ENCODE measurements at places on chromosomes 16 and 17. TPM values are rescaled to one million over a fixed set of nuclear protein-coding genes. Genes with fewer than 3 reads are reported as not detected.
A peak's percentile ranks its signal among the peaks of the same experiment; 100 is the strongest.

Gene HIC1
- 98.9 TPM for total RNA-seq

Gene KCNG4
- not detected for total RNA-seq

GRCh38 chr16:85036236-85037049 is 8.8 kb downstream of the KIAA0513 start:
- no peaks in the 10 kb centered on the region for H3K36me3 ChIP-seq
- H3K27me3 ChIP-seq, result no peaks in the 10 kb centered on the region
- DNase-seq, result no peak
- no peak overlapping the region for H3K4me3 ChIP-seq
- H3K4me1 ChIP-seq, result peaks cover 11% of the 10 kb centered on the region
- H3K27ac ChIP-seq, result no peak overlapping the region

- H3K27ac ChIP-seq, result no peak overlapping the region
- no peak overlapping the region for H3K4me3 ChIP-seq
- no peaks in the 10 kb centered on the region for H3K36me3 ChIP-seq
- DNase-seq, result no peak
- peaks cover 57% of the 10 kb centered on the region for H3K27me3 ChIP-seq
These were observed 29.6 kb downstream of the MRM1 start for GRCh38 chr17:36631022-36631421.

DNA sequence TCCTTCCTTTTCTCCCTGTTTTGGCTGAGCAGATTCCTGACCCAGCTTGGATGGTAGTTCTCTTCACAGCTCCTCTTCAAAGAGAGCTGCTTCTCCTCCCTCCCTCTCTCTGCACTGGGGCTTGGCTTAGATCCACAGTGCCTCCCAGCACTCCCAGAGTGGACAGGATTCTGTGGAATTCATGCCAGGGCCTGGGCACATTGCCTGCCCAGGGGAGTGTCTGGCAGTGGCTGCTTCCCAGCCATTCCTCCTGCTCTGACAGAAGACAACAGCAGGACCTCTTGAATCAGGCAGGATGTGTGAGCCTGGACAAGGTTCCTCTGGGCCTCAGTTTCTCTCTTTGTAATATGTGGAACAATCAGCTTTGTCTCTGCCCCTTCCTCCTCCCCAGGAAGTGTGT is 4.5 kb upstream of the MMP28 start:
- peaks cover 35% of the 10 kb centered on the region for H3K27me3 ChIP-seq
- H3K4me3 ChIP-seq, result no peak overlapping the region
- peaks cover 12% of the 10 kb centered on the region for H3K4me1 ChIP-seq
- no peak for DNase-seq
- H3K27ac ChIP-seq, result no peak overlapping the region

DNA sequence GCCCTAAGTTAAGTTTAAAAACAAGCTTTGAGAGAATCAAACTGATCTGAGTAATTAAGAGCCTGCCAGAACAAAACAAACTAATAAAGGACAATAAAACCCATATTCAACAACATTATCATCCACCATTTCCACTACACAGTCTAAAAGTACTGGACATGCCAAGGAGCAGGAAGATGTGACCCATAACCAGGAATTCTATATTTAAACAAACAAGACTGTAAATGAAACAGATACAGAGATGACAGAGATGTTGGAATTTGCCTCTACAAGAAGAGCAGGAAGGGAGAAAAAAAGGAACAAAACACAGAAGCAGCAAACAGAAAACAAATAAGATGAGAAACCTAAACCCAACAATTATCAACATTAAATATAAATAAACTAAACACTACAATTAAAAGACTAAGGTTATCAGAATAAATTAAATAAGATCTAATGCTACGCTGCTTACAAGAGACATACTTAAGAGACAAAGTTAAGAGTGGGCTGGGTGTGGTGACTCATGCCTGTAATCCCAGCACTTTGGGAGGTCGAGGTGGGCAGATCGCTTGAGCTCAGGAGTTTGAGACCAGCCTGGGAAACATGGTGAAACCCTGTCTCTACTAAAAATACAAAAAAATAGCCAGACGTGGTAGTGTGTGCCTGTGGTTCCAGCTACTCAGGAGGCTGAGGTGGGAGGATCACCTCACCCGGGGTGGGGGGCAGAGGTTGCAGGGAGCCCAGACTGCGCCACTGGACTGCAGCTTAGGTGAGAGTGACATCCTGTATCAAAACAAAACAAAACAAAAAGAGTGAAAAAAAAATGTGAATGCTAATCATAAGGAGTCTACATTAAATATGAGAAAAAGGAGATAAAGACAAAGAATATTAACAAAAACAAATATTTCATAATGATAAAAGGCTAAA is 50.6 kb downstream of the CREBBP start:
- no peaks in the 10 kb centered on the region for H3K27me3 ChIP-seq
- DNase-seq, result no peak
- peak overlapping the region; percentile 24 for H3K27ac ChIP-seq
- H3K4me1 ChIP-seq, result peaks cover 22% of the 10 kb centered on the region
- H3K36me3 ChIP-seq, result peaks cover 44% of the 10 kb centered on the region

GRCh38 chr17:1422885-1423284 is 22.9 kb upstream of the YWHAE start:
- no peak overlapping the region for H3K27ac ChIP-seq
- no peak overlapping the region for H3K4me3 ChIP-seq
- no peaks in the 10 kb centered on the region for H3K4me1 ChIP-seq
- DNase-seq, result no peak

GRCh38 chr17:15502369-15503112 is 35.1 kb upstream of the CDRT4 start:
- H3K4me3 ChIP-seq, result peak overlapping the region; percentile 46
- DNase-seq, result peak; percentile 86
- H3K4me1 ChIP-seq, result peaks cover 5% of the 10 kb centered on the region
- no peaks in the 10 kb centered on the region for H3K27me3 ChIP-seq
- peak overlapping the region; percentile 87 for H3K27ac ChIP-seq

DNA sequence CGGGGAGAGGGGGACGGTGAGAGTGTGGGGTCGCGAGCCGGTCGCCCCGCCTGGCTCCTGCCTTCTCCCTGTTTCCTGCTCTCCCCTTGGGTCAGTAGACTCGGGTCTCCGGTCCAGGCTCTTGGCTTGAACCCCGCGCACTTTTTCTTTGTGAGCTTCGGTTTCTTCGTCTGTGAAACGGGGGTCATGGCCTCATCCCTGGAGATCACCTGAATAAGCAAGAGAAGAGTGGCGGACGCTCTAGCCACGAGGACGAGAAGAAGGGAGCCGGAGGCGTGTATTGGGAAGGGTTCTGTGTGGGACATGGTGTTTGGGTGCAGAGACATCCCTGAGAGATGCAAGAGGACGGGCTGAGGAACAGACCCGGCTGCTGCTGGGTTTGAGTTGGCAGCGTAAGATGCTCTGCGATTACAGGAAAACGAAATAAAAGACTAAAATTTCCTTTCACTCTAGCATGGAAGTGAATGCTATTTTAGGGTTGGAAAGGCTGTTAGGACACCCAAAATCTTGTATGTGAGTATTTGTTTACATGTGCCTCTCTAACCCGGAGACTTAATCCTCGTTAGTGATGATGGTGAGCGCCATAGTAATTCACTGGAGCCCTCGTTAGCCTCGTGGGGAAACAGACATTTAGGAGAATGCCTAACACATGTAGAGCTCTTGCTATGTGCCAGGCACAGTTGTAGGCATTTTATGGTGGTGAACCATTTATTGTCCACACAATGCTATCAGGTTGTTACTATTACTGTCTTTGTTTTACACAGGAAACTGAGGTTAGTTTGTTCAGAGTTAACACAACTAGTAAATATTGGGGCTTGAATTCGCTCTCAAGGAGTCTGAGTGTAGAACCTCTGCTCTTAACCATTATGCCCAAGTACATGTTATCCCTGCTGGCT is 646 bp downstream of the KIF22 start:
- H3K27ac ChIP-seq, result peak overlapping the region; percentile 98
- peaks cover 28% of the 10 kb centered on the region for H3K4me1 ChIP-seq

GRCh38 chr16:67966549-67967182 is 1.8 kb downstream of the SLC12A4 start:
- no peak for DNase-seq
- peaks cover 39% of the 10 kb centered on the region for H3K4me1 ChIP-seq
- H3K4me3 ChIP-seq, result peak overlapping the region; percentile 100
- peak overlapping the region; percentile 100 for H3K27ac ChIP-seq
- H3K36me3 ChIP-seq, result peaks cover 10% of the 10 kb centered on the region
- H3K27me3 ChIP-seq, result no peaks in the 10 kb centered on the region
